ENCODE measurements at places on chromosomes 7 and 10.

DNA sequence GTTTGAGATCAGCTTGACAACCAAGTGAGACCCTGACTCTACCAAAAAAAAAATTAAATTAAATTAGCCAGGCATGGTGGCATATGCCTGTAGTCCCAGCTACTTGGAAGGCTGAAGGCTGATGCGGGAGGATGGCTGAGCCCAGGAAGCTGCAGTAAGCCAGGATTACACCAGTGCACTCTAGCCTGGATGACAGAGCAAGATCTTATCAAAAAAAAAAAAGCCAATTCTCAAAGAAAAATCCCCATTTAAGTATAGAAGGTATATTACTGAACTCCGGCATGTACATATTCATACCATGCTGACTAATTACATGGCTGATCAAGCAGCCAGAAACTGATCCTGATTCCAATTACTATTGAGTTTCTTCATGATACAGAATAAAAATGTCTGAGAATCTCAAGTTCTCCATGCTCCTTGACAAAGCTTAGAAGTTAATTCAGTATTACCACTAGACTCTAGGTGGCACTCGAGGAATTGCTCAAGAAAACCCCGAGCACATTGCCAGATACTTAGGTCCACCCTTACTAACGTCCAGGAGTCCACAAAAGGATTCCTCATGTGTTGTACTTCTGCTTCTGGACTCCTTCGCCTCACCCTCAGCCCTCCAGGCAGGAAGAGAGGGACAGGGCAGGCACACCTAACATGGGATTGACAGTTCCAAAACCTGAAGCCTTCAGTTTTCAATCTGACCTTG lies 148.9 kb downstream of the PARD3 start:
- DNase-seq = peak; percentile 85

- no peak for DNase-seq
These were observed 59.6 kb downstream of the TMEM270 start for GRCh38 chr7:73920406-73921134.

DNA sequence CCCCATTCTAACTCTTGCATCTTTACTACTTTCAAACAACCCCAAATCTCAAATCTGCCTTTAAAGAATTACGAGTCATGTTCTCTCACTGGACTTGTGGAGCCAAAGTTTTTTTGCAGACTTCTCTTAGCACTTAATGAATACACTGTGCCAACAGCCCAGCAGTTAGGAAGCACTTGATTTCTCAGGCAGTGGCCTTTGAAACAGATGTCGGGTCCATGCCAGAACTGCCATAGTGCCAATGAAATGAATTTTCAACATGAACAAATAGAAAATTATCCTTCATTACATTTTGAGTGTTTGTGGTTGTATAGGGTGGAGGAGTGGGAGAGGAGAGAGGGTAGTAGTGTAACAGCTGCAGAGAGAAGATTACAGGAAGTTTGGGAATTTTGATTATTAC lies 5.9 kb downstream of the BORCS7 start:
- no peak for DNase-seq

DNA sequence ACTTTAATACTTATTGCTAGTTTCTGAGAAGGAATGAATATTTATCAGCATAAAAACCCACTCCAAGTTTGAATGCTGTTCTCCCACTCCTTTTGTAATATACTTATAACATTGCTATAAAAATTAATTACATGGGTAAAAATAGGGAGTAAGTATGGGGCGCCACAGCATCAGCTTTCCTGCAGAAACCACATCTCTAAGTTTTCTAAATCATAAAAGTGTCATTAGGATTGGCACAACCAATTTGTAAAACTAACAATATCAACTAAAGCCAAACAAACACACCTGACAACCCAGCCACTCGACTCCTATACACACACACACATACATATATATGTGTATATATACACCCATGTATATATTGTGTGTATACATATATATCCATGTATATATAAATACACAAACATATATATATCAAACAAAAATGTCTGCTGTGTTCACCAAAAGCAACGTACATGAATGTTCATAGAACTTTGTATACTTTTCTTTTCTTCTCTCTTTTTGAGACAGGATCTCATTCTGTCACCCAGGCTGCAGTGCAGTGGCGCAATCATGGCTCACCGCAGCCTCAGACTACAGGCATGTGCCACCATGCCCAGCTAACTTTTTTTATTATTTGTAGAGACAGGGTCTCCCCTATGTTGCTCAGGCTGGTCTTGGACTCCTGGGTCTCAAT lies 14.8 kb upstream of the LRRC17 start:
- no peak for DNase-seq

- no peak for DNase-seq
These were observed 20.3 kb downstream of the H2AZ2 start for GRCh38 chr7:44827567-44827966.

DNA sequence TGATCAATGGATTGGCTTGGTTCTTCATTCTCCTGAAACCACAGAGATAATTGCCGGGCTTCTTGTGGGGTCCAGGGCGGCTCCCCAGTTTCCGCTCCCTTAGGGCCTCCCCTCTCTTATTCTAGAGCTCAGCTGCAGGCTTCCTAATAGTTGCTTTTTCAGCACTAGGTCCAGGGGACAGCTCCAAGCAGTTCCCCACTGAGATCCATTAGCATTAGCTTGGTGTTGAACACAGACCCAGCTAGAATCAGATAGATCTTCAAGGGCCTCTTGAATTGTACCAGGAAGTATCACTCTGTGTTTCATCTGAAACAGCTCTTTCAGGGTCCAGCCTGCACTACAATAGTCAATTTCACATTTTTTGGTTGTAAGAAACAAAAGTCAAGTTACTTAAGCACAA lies 238.7 kb downstream of the SEC23IP start:
- DNase-seq = peak; percentile 62

DNA sequence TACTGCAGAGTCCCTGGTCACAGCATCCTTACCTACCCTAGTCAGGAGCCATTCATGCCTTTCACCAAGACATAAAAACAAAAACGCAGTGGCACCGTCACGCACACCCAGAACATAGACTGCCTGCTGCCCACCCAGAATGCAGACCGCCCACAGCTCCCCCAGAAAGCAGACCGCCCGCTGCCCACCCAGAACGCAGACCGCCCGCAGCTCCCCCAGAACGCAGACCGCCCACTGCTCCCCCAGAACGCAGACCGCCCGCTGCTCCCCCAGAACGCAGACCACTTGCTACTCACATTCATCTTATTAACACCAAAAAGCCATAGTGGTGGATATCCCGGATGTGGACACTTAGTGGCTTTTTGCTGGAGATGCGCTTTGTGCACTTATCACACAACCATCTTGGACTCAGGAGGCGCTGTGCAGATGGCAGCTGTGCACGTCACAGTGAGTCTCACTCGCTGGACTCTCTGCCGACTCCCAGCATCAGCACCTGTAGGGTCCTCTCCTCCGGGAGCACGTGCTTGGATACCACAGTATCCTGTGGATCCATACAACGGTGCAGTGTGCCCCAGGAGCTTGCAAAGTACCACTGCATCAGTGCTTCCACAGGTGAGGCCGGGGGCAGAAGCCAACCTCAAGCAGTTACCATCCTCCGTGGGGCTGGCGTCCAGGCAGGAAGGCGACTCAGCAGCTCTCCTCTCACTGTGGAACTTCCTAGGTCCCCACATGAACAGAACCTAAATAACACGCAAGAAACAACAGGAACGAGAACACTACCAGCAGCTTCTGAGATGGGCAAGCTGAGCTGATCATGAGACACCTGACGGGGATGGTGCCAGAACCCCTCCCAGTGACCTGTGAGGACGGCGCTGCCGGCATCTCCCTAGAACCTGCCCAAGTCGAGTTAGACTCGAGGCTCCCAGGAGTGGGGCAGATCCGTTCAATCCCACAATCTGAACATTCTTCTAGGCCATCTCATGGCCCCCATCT lies 161.0 kb downstream of the DIP2C start:
- DNase-seq = no peak

GRCh38 chr7:141262101-141263090 lies 188.5 kb downstream of the TMEM178B start:
- DNase-seq = no peak

- DNase-seq = no peak
These were observed 168.2 kb upstream of the IGFBP3 start for GRCh38 chr7:46089281-46089680.

GRCh38 chr7:107785926-107786325 lies 17.1 kb downstream of the SLC26A3 start:
- DNase-seq = no peak

DNA sequence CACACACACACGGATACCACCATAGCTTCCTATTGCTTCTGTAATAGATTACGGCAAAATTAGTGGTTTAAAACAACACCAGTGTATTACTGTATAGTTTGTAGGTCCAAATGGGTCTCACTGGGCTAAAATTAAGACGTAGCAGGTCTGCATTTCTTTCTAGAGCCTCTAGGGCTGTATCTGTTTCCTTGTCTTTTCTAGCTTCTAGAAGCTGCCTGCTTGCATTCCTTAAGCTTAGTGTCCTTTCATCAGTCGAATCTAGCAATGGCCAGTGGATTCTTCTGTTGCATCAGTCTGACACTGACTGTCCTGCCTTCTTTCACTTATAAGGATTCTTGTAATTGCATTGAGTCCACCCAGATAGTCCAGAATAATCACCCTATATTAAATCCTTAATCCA lies 882.3 kb downstream of the PCDH15 start:
- no peak for DNase-seq

DNA sequence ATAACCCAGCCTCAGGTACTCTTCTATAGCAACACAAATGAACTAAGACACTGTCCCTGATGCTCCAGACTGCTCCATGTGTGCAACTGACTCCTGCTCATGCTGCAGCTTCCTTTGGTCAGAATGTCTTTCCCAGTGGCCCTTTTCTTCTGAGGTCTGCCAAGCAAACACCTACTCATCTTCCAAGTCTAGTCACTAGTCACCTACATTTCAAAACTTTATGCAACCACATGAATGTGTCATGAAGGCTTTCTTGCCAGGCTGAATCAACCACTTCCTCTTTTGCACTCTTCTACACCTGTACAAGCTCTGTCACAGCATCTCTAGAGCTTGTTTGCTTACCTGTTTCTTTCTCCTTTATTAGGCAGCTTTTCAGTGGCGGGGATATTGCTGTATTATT lies 75.8 kb downstream of the LSMEM1 start:
- DNase-seq = no peak

- DNase-seq = peak; percentile 75
These were observed 106.7 kb downstream of the TES start for GRCh38 chr7:116316838-116317628.

GRCh38 chr10:24385776-24386175 lies 176.8 kb downstream of the KIAA1217 start:
- peak; percentile 51 for DNase-seq

DNA sequence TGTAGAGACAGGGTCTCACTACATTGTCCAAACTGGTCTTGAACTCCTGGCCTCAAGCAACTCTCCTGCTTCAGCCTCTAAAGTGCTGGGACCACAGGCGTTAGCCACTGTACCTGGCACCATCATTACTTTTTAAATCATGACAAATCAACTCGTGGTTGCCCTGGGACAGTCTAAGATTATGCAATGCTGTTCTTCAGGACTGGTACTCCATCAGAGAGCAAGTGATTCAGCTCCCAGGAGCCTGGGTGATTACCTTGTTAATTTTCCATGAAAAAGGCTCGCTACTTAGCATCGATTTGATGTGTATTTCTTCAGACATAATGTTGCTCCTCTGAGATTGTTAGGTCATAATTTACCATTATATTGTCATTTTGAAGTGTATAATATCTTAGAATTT lies 158.9 kb upstream of the STEAP4 start:
- no peak for DNase-seq

GRCh38 chr10:26528715-26529393 lies 90.7 kb downstream of the APBB1IP start:
- DNase-seq = no peak

DNA sequence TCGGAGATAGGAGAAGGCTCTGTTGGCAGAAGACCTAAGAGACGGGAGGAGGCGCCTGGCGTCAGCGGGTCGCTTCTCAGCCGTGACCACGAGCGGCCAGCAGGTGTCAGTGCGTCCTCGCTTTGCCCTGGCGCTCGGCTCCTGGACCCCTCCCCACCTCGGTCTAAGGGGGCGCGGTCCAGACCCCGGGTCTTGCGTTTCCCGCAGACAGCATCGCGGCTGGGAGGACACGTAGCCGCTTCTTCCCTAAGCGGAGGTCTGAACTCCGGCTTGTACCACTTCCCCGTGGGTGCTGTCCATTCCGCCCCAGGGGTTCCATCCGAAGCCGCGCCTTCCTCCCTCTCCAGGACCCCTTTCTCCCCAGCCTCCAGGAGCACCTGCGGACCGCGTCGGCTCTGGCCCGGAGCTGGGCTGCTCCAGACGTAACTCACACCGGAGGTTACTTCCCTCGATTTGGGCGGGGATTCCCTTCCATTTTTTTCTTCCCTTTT lies 593 bp upstream of the ADRA2A start:
- DNase-seq = peak; percentile 86

DNA sequence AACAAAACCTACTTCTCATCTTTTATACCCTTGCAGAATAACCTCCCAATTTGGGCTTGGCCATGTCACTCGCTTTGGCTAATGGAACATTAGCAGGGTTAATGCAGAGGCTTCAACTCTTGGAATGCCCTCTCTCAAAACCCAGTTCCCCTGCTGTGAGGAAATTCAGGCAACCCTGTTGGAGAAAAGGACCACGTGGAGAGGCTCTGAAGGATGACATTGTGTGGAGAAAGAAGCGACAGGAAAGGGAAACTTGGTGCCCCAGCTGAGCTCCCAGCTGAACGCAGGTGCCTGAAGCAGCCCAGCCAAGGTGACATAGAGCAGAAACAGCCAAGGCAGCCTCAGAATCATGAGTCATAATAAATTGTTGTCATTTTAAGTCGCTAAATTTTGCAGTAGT lies 214.2 kb upstream of the GHITM start:
- no peak for DNase-seq

- DNase-seq = no peak
These were observed 28.6 kb downstream of the TMEM178B start for GRCh38 chr7:141102436-141102835.

DNA sequence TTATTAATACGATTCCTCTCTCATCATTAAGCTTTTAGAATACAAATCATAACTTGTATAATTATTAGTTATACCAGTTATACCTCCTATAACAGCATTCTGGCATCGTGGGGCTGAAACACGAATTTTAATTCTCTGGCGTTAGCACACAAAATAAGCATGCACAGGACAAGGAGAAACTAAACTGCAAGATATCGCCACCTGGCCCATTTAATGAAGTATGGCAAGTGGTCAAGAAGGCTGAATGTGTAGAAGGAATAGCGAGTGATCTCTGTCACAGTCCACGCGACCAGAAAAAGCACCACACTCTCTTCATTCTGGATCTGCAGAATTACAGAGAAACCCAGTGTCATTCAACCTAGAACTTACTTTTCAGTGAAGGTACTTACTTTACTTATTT lies 18.1 kb downstream of the HACD1 start:
- DNase-seq = peak; percentile 11

GRCh38 chr10:102455893-102456471 lies 4.6 kb upstream of the C10orf95 start:
- peak; percentile 86 for DNase-seq

DNA sequence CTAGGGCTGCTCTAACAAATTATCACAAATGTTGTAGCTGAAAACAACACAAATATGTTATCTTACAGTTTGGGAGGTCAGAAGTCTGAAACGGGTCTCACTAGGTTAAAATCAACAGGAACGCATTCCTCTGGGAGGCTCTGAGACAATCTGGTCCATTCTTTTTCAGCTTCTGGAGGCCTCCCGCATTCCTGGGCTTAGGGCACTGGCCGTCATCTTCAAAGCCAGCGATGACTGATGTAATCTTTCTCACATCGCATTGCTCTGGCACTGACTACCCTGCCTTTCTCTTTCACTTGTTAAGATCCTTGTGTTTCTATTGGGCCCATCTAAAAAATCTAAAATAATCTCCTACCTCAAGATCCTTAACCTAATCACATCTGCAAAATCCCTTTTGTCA lies 1071.5 kb upstream of the C7orf33 start:
- peak; percentile 6 for DNase-seq

GRCh38 chr7:23938937-23939552 lies 229.0 kb downstream of the STK31 start:
- DNase-seq = peak; percentile 73

Measured in hepatocyte (in vitro differentiated cells).